ENCODE measurements at places on chromosomes 3 and 15.

GRCh38 chr3:186235554-186235953, 126.5 kb downstream of the DGKG start:
- no peak for DNase-seq

- DNase-seq = peak; percentile 20
Observed at GRCh38 chr3:59812237-59813147, 762.7 kb upstream of the CFAP20DC start.

DNA sequence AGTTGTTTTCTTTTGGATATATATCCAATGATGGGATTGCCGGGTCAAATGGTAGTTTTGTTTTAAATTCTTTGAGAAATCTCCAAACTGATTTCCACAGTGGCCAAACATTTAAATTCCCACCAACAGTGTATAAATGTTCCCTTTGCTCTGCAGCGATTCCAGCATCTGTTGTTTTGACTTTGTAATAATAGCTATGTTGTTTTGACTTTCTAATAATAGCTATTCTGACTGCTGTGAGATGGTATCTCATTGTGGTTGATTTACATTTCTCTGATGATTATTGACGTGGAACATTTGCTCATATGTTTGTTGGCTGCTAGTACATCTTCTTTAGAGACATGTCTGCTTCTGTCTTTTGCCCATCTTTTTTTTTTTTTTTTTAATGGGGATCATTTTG, 332.2 kb upstream of the GBE1 start:
- no peak for DNase-seq

- DNase-seq = no peak
Observed at GRCh38 chr15:74383695-74384565, 16.5 kb upstream of the CYP11A1 start.

GRCh38 chr15:78618490-78618934, 2.3 kb downstream of the CHRNA3 start:
- peak; percentile 85 for DNase-seq

DNA sequence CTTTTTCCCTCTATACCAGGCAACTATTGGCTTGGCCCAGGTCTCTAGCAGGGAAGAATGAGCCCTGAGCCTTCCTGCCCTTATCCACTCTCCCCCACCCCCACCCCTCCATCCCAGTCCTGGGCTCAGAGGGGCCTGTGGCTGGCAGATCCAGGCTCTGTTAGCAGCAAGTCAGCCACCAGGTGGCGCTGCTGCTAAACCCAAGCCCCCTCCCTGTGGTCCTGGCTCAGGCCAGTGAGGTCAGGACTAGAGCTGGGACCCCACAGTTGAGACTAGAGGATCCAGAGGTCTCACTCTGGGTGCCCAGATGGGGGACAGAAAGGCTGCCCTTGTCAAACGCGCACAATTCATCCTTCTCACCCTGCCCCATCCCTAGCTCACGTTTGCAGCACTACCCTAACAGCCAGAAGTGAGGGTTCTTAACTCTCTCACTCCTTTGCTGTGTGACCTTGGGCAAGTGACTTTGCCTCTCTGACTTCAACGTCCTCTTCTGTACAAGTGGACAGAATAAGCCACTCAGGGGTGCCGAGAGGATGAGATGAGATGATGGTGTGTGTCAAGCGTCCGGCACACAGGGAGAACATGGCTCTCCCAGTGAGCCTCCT, 46.8 kb upstream of the SLC6A1 start:
- peak; percentile 85 for DNase-seq

- no peak for DNase-seq
Observed at GRCh38 chr15:55222588-55222987, 25.8 kb upstream of the RSL24D1 start.

- DNase-seq = no peak
Observed at GRCh38 chr15:50162969-50163718, 18.9 kb upstream of the SLC27A2 start.

GRCh38 chr3:169699536-169700050, 36.1 kb upstream of the MECOM start:
- DNase-seq = no peak

GRCh38 chr15:99566157-99566897, 543 bp downstream of the MEF2A start:
- no peak for DNase-seq

- DNase-seq = no peak
Observed at GRCh38 chr15:74427607-74428441, 5.9 kb downstream of the SEMA7A start.

GRCh38 chr15:29424118-29424517, 154.5 kb upstream of the NSMCE3 start:
- DNase-seq = no peak

- peak; percentile 22 for DNase-seq
Observed at GRCh38 chr3:79846148-79846933, 78.5 kb upstream of the ROBO1 start.

GRCh38 chr15:81069356-81069755, 64.7 kb upstream of the CFAP161 start:
- no peak for DNase-seq

DNA sequence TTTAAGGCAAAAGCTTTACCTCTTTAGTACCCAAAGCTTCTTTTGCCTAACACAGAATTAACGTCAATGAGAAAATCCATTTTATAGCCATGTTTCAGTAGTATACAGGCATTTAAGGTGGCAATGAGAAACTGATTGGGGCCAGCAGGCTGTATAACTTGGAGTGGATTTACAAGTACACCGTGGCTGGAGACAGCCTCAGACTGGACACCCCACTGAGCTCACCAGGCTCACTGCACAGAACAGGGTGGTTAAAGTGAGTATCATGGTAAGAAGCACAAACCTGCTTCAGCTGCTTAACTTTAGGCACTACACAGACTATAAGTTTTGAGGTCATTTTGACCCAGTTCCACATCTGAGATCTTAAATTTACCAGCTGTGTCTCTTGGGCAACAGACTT, 8.9 kb downstream of the CPOX start:
- DNase-seq = no peak

DNA sequence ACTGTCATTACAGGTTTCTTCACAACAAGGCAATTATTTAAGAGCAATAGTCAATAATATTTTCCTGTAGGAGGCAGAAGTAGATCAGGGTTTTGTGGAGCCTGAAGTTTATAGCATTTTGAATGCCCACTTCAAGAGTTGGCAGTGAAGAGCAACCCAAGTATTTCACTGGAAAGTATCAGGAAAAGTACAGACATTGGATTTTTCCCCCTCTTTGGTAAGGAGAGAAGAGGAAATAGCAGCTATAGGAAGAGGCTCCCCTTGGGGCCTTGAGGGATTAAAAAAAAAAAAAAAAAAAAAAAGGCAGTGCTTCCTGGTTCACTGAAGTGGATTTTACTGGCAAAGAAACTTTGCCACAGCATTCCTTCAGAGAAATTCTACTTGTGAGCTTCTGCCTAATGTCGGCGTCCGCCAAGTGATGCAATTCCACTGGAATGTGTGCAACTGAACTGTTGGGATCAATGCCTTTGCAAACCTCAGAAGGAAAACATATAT, 5.7 kb upstream of the CNTN6 start:
- no peak for DNase-seq

DNA sequence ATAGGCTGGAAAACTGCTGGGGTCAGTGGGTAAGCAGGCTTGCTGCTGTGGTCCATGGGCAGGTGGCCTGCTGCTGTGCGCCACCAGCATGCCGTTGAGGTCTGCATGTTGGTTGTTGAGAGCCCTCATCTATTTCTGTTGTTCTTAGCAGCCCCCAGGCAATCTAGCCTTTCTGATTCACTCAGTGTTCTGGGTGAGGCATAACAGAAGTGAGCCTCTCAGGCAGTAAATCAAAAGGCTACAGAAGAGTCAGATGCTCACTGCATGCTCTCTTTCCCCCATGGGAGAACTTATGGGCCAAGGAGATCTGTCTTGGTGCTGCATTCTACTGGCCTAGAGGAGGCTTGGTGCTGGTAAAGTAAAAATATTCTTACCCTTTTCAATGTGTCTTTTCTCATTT, 67.8 kb upstream of the ATP10A start:
- no peak for DNase-seq

GRCh38 chr3:180199417-180199995, 162.8 kb upstream of the PEX5L start:
- DNase-seq = no peak

GRCh38 chr3:37859908-37860199, 1.8 kb upstream of the CTDSPL start:
- DNase-seq = no peak

- no peak for DNase-seq
Observed at GRCh38 chr3:56339671-56340070, 128.6 kb downstream of the ERC2 start.

Data from NT2/D1 (cell line).